Fibroblast of lung (primary cell): ENCODE measurements at places on chromosomes 2 and 18. TPM values are rescaled to one million over a fixed set of nuclear protein-coding genes. Genes with fewer than 3 reads are reported as not detected.

DNA sequence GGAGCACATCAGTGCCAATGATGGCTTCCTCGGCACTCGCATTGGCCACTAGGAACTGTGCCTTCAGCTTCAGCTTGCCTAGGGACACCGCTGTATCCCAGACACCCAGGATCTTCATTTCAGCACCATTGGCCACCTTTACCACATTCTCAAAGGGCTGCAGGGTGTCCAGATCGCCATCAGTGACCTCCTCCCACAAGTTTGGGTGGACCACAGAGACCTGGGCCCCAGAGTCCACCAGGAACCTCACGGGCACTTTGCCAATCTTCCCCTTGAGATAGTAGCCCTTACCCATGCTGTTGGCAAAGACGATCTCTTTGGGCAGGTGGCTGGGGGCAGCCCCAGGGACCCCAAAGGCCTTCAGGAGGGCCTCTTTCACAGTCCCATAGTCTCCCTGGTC is 610 bp downstream of the ASPRV1 start:
- DNase-seq, result no peak

GRCh38 chr18:22846088-22846683 is 86.9 kb upstream of the RBBP8 start:
- DNase-seq, result peak; percentile 47

GRCh38 chr2:105409717-105410116 is 10.9 kb upstream of the FHL2 start:
- peak; percentile 74 for DNase-seq

GRCh38 chr18:58690259-58690658 is 19.0 kb downstream of the MALT1 start:
- no peak for DNase-seq

DNA sequence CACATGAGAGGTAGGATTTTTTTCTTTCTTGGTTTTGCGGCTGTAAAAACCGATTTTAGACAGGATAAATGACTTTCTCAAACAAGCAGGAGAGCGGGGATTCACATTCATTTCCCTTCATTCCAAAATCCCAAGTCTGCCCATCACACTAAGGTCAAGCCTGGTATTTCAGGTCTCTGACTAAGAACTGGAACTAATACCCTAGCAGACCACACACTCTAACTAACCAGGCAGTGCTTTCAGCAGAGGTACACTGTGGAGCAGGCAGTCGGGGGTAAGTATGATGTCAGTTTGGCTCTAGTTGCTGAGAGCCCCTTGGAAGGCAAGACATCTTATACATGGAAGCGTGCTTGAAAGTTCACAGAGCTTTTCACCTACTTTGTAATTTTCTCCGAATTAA is 128.1 kb upstream of the LHCGR start:
- DNase-seq, result no peak

- DNase-seq, result no peak
These were observed 3.0 kb upstream of the GBX2 start for GRCh38 chr2:236171181-236171679.

GRCh38 chr18:55838841-55839240 is 250.8 kb upstream of the TCF4 start:
- DNase-seq, result peak; percentile 21

DNA sequence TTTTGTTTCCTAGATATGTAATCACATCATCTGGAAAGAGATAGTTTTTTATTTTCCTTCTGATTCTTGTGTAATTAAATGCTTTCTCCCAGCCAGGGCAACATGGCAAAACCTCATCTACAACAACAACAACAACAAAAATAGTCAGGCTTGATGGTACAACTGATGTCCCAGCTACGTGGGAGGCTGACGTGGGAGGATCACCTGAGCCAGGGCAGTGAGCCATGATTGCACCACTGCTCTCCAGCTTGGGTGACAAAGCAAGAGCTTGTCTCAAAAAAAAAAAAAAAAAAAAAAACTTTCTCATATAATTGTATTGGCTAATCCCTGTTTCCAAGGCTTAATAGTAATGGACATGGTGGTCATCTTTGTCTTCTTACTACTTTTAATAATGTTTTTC is 26.4 kb upstream of the PGAP1 start:
- no peak for DNase-seq

DNA sequence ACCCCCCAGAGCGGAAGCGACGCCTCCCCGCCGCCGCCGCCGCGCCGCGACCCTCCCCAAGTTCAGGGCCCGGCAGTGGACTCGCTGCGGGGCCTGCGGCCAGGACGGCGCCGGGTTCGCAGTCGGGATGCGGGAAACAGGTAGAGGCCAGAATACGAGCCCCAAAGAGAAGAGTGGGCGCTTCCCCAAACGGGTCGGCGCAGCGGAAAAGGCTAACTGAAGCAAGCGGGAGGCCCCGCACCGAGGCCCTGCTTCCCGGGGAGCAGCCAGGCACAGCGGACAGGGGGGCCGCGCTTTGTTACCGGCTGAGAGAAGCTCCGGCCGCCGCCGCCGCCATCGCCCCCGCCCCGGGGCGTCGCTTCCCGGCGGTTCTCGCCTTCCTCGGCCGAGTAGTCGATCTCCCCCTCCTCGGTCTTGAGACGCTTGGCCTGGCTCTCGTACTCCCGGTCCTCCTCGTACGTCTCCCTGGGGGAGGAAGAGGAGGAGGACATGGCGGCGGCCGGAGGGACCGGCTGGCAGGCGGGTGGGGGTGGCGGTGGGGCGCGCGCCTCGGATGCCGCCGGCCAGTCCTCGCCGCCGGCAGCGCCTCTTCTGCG is 494 bp downstream of the HNRNPLL start:
- no peak for DNase-seq

GRCh38 chr2:95019572-95019971 is 5.9 kb upstream of the MAL start:
- no peak for DNase-seq

GRCh38 chr18:32906506-32907310 is 133.9 kb upstream of the KLHL14 start:
- peak; percentile 56 for DNase-seq

GRCh38 chr18:31533236-31533635 is 35.3 kb downstream of the DSG2 start:
- DNase-seq, result no peak

DNA sequence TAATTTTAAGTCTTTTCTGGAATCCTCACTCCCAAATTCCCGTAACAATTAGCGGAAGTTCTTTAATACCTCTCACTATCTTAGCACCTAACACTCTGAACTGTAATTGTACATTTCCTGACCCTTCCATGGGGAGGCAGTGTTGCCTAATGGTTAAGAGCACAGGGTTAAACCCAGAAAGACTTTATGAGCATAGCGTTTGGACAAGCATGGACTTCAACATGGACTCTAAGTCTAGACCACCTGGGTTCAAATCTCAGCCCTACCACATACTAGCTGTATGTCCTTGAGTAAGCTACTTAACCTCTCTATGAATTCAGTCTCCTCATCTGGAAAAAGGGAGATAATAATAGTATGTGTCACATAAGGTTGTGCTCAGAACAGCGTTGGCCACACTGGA is 13.0 kb downstream of the ANTXR1 start:
- peak; percentile 62 for DNase-seq

DNA sequence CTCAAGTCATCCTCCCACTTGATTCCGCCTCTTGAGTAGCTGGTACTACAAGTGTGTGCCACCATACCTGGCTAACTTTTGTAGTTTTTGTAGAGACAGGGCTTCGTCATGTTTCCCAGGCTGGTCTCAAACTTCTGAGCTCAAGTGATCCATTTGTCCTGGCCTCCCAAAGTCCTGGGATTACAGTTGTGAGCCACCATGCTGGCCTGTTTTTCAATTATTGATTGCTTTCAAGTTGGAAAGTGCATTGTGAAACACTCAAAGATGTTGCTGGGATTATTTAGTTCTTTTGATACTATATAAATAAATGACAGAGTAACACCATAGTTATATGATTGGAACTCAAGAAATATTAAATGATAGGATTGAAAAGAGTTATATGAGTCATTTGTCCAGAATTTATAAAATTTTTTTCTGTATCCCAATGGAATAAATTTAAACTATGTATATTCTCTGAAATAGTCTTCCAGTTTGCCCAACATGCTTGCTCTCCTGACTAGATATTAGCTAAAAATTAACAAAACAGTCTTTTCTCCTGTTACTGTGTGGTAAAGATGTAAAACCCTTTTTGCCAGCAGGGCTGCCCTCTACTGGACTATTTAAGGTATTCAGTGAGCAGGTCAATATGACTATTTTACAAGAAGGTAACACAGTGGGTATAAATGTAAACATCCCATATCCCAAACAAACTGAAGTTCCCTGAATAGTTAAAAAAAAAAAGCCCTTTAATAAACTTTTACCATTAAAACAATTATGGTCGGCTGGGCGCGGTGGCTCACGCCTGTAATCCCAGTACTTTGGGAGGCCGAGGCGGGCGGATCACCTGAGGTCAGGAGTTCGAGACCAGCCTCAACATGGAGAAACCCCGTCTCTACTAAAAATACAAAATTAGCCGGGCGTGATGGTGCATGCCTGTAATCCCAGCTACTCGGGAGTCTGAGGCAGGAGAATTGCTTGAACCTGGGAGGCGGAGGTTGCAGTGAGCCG is 42.7 kb downstream of the ACSL3 start:
- DNase-seq, result peak; percentile 81

- peak; percentile 24 for DNase-seq
These were observed 23.1 kb upstream of the DSG3 start for GRCh38 chr18:31424383-31424988.

GRCh38 chr2:127528487-127528886 is 2.2 kb upstream of the IWS1 start:
- DNase-seq, result no peak

GRCh38 chr2:109129356-109129920 is 433 bp downstream of the SH3RF3 start:
- DNase-seq, result no peak

- no peak for DNase-seq
These were observed 86.4 kb downstream of the DGKD start for GRCh38 chr2:233440714-233441113.

- no peak for DNase-seq
These were observed 36.5 kb downstream of the KANSL3 start for GRCh38 chr2:96601382-96602292.

DNA sequence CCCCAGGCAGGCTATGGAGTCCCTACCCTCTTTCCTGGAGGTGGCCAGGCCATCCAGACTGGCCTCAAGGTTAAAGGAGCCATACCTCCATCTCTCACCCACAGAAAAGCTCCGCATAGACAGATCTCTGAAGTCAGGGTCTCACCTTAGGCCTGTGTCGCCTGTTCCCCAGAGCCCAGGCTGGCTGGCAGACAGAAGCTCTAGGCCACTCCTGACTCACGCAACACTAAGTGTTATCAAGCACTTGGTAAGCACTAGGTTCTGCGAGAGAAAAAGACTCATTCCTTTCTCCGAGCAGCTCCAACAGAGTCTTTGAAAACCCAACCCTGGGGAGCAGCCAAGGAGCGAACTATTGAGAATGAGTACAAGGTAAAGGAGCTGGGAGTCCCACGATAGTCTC is 6.1 kb downstream of the SMAD7 start:
- no peak for DNase-seq

GRCh38 chr2:121094101-121094500 is 190.9 kb downstream of the TFCP2L1 start:
- no peak for DNase-seq

GRCh38 chr18:31738460-31739407 is 21.9 kb downstream of the SLC25A52 start:
- no peak for DNase-seq

DNA sequence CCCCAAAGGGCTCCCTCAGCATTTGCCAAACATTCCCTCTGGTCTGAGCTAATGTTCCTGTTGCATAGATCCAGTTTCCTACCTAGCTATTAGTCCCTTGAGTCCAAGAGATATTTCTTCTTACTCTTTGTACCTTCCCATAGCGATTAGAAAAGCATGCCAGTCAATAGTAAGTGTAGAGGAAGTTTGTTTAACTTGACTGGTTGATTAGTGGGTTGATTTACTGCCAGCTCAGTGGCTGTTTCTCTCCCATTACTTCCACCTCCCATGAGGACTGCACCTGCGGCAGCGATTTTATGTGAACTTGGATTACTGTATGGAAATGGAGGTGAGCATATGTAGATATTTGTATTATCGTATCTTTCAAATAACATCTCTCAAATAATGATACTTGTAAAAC is 1748.4 kb upstream of the CELF4 start:
- no peak for DNase-seq

DNA sequence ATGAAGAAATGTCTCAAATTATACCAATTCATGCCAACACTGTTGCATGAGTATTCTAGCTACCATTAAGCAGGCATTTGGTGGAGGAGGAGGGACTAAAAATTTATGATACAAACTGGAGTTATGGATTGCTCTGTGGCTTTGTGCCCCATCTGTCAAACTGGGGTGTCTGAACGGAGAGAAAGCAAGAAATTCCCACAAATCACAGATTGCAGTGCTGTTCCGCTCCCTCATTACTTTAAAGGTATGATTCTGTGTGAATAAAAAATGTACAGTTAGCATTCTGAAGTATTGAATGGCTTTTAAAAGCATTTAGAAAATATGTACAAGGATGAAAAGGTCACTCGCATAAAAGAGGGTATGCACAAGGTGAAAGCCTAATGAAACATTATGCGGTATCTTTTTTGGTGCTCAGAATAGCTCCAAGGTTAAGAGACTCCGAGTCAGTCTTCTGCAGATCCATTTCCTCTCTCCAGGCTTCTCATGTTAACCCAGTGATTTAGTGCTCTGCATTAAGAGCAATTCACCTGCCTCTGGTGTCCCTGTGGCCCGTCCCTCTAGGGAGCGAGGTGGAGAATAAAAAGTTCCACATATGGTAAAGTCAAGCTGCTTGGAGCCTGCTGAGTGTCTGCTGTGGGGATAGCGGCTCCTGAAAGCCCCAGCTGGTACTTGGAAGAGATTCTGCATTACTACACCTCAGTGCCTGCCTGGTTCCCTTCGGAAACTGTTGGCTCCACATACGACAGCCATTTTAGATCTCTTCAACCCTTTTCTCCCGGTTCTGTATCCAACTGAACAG is 184.2 kb downstream of the ZNF521 start:
- no peak for DNase-seq

DNA sequence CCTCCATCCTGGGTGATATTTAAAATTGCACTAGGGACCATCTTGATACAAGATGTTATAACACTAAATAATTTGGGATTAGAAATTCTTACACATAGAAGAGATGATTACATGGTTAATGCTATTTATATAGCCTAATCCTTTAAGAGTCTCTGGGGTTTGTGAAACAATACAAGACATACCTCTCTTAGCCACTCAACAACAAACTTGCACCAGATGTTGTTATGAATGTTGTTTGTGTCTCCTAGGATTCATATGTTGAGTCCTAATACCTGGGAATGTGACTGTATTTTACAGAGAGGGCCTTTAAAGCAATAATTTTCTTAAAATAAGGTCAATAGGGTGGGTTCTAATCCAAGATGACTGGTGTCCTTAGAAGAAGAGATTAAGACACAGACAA is 678.3 kb downstream of the NYAP2 start:
- no peak for DNase-seq

CFAP65 gene
- not detected in 2 replicates for total RNA-seq

SULT1C4 gene
- 0.26 and 0.50 TPM in 2 replicates for total RNA-seq

CCDC141 gene
- under 0.01 and 0.17 TPM in 2 replicates for total RNA-seq

LYG1 gene
- total RNA-seq, result 0.26 and 0.50 TPM in 2 replicates

ELOA2 gene
- not detected in 2 replicates for total RNA-seq

MAB21L4 gene
- total RNA-seq, result not detected in 2 replicates

DYNAP gene
- not detected in 2 replicates for total RNA-seq

IL1R1 gene
- total RNA-seq, result 110 and 173 TPM in 2 replicates

XDH gene
- under 0.01 and 0.50 TPM in 2 replicates for total RNA-seq

RASGRP3 gene
- total RNA-seq, result 0.26 and 0.50 TPM in 2 replicates
